T47D (cell line): ENCODE measurements at places on chromosomes 2 and 18.

GRCh38 chr2:66531567-66531966 is 96.6 kb downstream of the MEIS1 start:
- no peak for DNase-seq

- DNase-seq, result no peak
Measured at GRCh38 chr2:219901155-219901554, 273.7 kb downstream of the SLC4A3 start.

DNA sequence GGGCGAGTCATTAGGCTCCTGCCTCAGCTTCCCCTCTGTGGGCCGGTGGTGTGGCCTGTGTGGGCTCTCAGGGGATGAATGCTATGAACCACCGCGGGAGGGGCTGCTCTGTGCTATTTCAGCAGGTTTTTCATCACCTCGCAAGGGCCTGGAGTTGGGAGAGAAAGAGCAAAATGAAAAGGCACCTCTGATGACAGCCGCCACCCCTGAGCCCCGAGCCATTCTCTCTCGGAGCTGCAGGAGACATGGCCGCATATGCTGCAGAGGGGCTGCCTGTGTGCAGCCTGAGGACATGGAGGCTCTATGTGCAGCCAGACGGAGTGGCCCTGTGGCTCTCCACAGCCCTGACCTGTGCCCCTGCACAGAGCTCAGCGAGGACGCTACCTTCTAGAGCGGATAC is 96.2 kb upstream of the CTDP1 start:
- DNase-seq, result no peak

- DNase-seq, result no peak
Measured at GRCh38 chr2:63643486-63643885, 54.7 kb downstream of the MDH1 start.

DNA sequence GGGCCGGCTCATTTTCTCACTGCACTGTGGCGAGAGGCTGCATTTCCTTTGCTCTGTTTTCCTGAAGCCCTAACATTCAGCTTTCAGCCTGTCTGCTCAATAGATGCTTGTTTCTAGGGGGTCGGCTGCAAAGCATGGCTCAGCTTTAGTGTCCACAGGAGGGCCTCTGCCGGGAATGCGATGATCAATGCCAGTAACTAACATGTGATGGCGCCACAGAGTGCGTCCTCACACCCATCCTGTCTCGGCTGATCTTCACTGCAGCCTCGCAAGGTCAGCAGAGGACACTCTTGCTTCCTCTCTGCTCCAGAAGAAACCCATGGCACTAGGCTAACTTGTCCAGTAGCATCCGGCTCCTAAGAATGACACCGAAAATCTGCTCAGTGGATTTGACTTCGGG is 156.4 kb upstream of the PXDN start:
- no peak for DNase-seq

DNA sequence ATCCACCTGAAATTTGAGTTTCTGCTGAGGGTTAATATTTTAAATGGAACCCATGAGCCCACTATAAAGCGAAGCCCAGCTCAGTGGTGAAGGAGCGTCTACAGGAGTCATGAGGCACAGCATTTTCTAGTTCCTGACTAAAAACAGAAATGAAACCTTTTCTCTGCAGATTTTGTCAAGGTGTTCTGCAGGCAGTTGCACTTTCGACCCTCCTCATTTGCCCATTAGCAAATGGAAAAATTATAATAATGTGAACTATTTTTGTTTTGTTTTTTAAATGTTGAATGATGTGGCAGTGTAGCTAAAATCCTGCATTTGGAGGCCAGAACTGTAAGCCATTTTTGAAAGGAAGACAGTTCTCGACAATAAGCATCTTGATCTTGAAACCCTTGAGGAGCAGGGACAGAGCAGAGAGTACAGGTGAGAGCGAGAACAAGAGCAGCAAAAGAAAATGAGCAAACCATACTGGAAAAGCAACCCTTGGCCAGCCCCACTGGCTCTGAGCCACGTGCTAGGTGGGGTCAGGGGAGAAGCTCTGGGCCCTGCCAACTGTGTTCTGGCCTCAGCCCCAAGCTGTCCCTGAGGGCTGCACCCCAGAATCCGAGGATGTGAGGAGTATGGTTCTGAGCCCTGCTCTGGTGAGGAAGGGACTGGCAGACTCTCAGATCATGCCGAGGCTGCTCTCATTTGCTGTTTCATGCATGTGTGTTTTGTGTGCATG is 26.4 kb upstream of the COPS8 start:
- DNase-seq, result no peak

DNA sequence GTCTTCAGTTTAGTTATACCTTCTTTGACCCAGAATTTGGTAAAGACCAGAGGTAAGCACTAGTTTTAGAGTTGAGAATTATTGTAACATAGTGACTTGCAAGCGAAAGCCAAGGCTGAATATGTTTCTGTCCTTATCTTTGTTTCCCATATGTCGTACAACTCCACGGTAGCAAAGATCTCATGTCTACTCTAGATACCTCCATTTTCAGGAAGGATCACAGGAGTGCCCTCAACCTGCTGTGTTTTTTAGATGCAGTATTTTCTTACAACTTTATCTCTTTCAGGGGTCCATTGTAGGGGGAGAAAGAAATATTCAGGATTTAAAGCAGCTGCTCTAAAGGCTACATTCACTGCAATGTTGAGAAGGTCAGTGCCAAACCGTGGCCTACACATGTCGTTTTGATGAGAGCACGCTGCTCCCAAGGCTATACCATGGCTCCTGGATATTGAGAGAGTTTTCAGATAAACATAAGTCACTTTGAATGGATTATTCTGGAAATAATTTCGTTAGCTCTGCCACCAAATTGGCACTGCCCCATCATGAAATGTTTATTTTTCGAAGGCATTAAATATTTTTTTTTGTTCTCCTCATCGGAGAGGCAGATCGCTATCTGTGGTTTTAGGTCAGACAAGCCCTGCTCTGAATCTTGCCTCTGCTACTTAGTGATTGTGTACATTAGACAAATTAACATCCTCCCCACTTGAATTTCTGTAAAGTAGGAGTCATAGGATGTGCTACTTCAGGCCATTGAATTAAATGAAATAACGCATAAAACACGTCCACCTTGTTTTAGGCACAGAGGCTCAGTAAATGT is 2.1 kb downstream of the RHBDD1 start:
- no peak for DNase-seq

GRCh38 chr2:143398781-143399180 is 269.6 kb downstream of the ARHGAP15 start:
- no peak for DNase-seq

DNA sequence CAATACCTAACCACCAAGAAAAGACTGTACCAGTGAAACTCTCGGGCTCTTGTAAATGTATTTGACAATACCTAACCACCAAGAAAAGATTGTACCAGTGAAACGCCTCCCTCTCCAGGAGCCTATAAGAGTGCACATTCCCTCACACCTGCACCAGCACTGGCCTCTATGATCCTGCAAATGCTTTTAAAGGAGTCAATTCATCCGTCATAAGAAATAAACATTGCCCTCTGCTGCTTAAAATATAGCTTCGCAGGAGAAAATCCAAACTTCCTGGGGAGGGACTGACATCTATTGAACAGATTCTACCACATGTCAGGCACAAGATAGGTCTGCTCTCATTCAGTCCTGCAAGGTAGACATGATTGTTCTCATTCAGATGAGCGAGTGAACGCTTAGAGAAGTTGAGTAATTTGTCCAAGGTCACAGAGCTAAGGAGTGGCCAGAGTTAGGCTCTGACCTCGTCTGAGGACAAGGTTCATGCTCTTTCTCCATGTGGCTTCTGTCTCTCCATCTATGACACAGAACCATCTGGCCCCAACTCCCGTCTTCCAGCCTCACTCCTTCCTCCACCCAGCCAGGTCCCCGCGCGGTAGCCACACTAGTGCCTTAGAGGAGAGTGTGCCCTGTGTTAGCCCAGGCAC is 38.7 kb downstream of the MCFD2 start:
- peak; percentile 81 for DNase-seq

- no peak for DNase-seq
Measured at GRCh38 chr2:9397201-9397600, 26.1 kb downstream of the ITGB1BP1 start.
